ENCODE measurements at places on chromosomes 4 and X.
A peak's percentile ranks its signal among the peaks of the same experiment; 100 is the strongest.

DNA sequence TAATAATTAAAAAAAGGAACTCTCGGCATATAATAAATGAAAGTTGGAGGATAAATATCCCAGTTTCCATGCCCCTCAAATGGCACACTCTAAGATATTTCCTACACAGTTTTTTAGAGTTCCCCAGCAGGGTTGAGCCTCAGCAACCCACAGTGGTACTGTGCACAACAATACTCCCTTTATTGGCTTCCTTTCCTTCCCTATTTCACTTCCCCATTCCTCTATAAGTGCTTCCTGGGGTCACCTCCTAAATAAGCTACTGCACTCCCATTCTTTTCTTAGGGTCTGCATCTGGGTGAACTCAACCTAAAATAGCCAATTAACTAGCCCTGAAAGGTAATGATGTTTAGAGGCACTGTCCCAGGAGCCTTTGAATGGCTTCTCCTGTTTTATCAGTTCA, 76.4 kb upstream of the NHS start:
- DNase-seq = no peak

DNA sequence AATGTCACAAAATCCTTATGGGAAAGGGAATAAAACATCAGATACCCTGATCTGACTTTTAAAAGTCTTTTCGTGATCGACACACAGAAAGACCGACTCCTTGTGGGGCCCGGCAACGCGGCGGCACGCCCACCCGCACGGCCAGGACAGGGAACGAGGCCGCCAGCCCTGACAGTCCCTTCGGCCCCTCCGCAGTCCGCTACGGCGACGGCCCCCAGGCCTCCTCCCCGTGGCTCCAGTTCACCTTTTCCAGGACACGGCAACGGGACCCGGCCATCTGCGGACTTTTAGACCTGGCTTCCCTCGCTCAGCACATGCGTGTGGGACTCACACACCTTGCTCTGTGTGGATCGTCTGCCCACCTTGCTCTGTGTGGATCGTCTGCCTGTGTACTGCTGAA, 33.6 kb upstream of the GTPBP6 start:
- no peak for DNase-seq

- no peak for DNase-seq
These were observed 197.6 kb downstream of the SCFD2 start for GRCh38 chr4:53168228-53168627.

DNA sequence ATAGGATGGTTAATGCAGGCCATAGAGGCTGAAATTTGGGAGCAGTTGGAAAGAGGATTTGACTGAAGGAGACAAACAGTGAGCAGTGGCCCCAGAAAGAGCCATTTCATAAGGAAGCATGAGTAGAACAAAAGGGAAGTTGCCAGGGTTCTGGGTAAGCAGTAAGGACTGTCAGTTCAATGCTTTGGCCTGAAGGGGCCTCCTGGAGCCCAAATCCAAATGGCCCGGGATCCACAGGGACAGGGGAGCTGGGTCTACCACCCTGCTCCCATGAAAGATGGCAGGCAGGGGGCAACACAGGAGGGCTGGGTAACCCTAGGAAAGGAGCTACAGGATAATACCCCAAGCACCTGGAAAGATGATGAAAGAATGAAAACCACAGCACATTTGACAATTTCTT, 4.1 kb upstream of the INTS6L start:
- no peak for DNase-seq

DNA sequence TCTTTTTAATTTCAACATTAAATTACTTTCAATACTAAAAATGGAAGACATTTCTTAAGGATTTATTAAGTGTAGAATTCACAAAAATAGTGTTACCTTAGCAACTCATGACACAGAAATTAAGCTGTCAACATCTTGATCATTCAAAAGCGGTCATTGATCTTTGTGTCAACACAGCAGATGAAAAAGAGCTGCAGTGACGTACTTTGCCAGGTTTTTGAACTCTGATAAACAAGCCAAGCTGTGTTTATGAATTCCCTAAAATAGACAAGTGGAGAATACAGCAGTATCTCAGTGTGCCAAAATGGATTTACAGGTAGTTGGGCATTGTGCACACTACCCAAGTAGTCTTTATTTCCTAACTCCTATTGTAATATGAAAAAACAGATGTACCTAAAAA, 1141.8 kb upstream of the PCDH7 start:
- no peak for DNase-seq

GRCh38 chr4:79211490-79211889, 114.4 kb downstream of the NAA11 start:
- DNase-seq = no peak

DNA sequence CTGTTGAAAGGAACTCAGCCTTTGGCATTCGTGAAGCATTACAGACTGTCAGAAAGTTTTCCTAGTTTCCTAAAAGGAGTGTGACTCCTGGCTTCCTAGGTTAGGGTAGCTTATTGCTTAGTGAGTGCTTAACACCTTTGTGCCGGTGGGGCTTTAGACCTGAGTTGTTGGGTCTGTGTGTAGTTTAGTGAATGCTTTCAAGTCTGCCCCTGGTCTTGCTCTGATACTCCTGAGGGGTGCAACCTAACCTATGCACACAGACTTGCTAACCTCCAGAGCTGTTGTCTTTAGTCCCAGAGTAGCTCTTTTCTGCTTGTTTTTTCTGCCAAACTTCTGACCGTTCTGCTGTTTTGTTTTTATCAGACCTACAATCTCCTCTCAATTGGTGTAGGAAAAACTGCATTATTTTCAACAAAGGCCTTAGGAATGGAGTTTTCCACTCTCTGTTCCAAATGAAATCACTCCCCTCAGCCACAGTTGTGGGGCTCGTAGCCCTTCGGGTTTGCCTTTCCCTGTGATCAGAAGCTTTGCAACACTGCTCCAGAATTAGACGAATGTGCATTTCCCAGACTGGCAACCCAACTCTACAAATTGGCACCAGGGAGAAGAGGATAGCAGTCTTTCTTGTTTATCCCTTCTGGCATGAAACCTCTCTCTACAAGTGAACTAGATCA, 1399.1 kb upstream of the PCDH7 start:
- no peak for DNase-seq

GRCh38 chrX:110032534-110033147, 29.7 kb downstream of the TMEM164 start:
- DNase-seq = no peak

DNA sequence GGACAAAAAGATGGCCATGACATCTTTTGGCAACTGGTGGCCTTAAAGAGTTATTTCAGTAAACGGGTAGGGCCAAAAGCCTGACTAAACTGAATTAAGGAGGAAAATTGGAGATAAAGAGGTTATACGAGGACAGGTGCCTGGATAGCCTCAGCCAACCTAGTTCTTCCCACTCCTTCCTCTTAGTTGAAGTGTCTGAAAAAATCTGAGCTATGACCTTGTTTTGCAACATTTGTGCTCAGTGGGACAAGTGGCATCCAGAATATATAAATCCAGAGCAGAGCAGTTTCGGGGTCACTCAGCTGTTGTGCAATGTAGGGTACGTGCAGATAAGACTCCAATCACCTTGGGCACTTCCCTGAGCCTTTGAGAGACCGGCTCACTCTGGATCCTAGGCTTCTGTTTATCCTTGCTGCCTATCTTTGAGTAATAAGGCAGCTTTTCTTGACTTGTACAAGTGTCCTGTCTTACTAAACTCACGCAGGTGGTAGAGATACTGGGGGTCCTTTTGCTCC, 50.2 kb upstream of the MORC4 start:
- no peak for DNase-seq

DNA sequence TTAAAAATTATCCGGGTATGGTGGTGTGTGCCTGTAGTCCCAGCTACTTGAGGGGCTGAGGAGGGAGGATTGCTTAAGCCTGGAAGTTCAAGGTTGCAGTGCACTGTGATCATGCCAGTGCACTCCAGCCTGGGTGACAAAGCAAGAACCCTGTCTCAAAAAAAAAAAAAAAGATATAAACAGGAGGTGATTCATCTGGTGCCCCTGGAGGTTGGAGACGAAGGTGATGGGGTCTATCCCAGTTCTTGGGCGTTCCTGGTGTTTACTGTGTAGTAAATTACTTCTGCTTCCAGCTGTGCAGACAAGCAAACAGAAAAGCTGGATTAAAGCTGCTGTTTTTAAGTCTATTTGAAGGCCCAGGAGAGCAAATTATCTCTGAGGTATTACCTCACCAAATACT, 19.9 kb downstream of the GPKOW start:
- no peak for DNase-seq

GRCh38 chr4:104693601-104694201, 199.0 kb upstream of the CXXC4 start:
- no peak for DNase-seq

DNA sequence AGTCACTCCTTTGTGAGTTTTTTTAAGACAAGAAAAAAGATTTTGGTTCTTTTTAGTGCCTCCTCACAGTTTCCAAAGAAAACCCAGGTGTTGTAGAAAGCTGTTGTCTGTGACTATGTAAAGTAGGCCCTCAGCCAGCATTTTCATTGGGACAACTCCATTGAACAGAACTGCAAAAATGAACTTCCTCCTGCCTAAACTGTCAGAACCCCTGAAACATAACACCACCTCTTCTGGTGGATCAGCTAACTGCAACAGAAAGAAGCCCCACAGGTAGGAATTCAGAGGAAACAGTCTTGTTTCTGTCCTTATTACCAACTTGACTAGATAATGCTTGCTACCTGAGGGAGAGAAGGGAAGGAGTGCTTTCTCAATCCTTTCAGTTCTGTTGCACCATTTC, 3.4 kb upstream of the ATP11C start:
- no peak for DNase-seq

DNA sequence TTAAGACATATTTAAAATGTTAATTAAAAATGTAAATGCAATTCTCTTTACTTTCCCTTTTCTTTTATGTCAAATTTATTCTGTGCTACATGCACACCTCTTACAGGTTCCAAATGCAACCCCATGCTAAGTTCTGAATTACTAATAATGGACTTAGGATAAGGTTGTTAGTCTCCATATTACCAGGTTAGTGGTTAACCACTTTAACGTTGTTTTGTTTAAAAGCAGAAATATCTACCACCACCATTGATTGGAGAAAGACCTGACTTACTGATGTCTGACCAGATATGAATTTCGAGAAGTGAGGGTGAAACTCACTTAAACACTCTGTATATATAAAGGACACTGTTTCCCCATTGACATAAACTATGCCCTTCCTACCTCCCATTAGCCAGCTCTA, 6.9 kb upstream of the TRPC3 start:
- no peak for DNase-seq

GRCh38 chr4:127732623-127733328, 2.6 kb downstream of the SLC25A31 start:
- DNase-seq = no peak

DNA sequence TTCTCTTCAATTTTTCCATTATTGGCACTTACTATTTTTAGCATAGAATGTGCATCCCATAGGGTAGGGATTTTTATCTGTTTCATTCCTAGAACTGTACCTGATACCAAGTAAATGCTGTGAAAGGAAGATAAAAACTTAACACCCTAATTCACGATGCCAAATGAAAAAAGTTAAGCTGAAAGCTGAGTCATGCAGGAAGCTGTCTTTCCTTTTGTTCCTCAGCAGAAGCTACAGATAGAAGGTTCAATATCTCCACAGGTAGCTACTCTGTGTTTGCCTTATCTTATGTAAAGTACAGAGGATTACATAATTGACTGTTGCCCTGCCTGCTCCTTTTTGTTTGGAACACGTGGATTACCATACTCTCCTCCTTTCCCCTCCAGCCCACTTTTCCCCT, 77.0 kb downstream of the LRP2BP start:
- DNase-seq = no peak

DNA sequence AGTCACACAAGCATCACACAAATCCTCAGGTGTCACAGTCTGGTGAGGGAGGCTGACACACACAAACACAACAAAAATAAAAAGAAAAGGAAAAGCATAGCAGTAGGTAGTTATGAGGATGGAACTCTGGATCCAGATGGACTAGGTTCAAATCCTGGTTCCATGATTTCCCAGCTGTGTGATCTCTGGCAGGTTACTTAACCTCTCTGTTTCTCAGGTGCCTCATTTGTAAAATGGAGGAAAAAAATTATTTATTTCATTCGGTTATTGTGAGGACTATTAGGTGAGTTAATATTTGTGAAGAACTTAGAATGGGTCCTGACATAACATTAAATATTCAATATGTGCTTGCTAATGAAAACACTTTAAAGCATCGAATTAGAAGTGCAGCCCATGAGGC, 19.8 kb downstream of the GAGE1 start:
- DNase-seq = no peak

DNA sequence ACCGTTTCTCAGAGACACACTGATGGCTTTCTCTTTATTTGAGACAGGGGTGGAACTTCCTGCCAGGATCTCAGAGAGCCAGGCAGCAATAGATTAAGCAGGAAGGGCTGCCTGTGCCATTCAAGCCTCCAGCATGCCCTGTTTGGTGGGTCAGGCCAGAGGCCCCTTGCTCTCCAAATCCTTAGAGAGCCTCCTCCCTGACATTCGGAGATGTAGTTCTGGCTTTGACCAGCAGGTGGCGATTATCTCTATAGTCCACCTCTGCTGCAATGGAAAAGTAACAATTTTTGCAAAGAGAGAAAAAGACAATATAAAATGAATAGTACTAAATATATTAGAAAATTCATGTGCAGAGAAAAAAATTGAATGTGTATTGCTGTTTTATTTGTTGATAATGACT, 93.9 kb downstream of the NXF2B start:
- DNase-seq = peak; percentile 55

- no peak for DNase-seq
These were observed 32.7 kb upstream of the WFS1 start for GRCh38 chr4:6236816-6237390.

GRCh38 chr4:152277333-152277732, 258.6 kb downstream of the FBXW7 start:
- no peak for DNase-seq

All from stimulated activated CD8-positive, alpha-beta memory T cell treated with anti-CD3 and anti-CD28 coated beads, Interleukin-4, amount 100 ng/mL, for 24 hours (primary cell).